Stimulated activated CD8-positive, alpha-beta memory T cell treated with anti-CD3 and anti-CD28 coated beads, Interleukin-7, amount 100 ng/mL, for 48 hours (primary cell): ENCODE measurements at places on chromosomes 1 and 21.
A peak's percentile ranks its signal among the peaks of the same experiment; 100 is the strongest.

- no peak for DNase-seq
Measured at GRCh38 chr1:77975907-77976306, 3.0 kb downstream of the FUBP1 start.

- DNase-seq: no peak
Measured at GRCh38 chr1:93221913-93222312, 41.4 kb downstream of the CCDC18 start.

- no peak for DNase-seq
Measured at GRCh38 chr1:4638345-4638729, 16.1 kb upstream of the AJAP1 start.

GRCh38 chr1:183711741-183712361, 58.7 kb upstream of the APOBEC4 start:
- no peak for DNase-seq

DNA sequence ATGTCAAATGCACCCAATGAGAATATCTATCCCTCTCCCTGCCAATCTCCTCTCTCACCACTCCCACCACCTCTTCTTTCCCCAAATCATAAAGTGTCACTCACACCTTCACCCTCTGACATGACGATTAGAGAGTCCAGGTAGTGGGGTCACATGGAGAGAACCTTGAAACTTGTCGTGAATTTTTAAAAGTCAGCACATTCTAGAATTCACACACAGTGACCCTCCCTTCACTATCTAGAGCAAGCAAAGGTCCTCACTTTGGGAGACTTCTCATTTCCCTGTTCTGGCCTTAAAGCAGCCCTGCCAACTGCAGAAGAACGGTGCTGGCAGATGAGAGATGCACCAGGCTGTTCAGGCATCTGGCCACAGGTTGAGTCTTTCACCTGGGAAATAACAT, 61.9 kb downstream of the CD34 start:
- no peak for DNase-seq

DNA sequence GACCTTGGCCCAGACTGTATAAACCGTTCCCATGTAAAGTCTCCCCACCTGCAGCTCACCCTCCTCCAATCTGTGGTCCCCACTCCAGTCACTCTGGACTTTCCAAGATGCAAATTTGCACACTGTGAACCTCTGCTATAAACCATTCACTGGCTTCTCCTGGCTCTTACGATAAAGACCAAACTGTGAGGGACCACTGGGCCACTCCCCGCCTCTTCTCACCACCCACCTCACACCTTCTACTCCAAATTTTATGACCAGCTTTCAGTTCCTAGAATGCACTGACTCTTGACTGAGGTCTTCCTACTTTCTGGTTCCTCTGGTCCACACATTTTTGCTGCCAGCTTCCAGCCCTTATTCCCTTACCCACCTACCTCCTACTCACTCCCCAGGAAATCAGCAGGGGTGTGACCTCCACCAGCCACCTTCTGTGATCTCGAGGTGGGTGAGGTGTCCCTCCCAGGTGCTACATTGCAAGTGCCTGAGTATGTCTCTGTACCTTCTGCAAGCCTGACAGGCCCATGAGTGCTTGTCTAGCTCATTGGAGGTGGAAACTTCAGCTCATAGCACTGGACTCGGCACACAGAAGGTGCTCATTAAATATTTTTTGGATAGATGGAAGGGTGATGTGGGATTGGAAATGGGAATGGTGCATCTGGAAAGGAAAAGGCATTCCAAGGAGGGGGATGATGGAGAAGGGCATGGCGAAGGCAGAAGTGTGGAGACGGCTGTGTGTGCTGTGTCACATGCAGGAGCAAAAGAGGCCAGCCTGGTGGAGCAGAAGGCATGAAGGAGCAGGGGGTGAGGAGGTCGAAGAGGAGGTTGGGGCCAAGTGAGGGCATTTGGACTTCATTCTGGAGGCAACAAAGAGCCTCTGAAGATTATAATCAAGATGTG, 15.6 kb upstream of the CSF1 start:
- DNase-seq: no peak

GRCh38 chr21:26769613-26770188, 75.5 kb downstream of the ADAMTS1 start:
- no peak for DNase-seq

- no peak for DNase-seq
Measured at GRCh38 chr1:45135316-45135715, 71.1 kb downstream of the ZSWIM5 start.

DNA sequence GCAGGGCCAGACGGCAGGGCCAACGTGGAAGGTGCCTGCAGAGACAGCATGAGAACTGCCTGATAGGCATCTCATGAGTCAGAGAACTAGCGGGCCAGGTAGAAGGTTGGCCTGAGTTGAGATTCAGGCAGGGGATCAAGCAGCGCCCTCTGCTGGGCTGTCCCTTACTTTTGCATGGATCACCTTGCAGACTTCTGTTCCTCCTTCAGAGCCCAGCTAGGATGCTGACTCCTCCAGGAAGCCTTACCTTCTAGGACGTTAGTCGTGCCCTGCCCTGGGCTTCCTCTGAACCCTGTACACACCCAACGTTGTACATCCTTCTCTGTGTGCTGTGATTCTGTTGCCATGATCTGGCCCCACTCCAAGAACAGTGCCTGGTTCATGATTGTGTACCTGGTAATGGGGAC, 231.3 kb upstream of the VAMP3 start:
- peak; percentile 40 for DNase-seq

- DNase-seq: no peak
Measured at GRCh38 chr1:25701030-25701785, 84.6 kb downstream of the MAN1C1 start.

- DNase-seq: no peak
Measured at GRCh38 chr1:155075535-155075934, 3.1 kb upstream of the EFNA3 start.

- no peak for DNase-seq
Measured at GRCh38 chr1:184404727-184405027, 17.8 kb downstream of the C1orf21 start.

DNA sequence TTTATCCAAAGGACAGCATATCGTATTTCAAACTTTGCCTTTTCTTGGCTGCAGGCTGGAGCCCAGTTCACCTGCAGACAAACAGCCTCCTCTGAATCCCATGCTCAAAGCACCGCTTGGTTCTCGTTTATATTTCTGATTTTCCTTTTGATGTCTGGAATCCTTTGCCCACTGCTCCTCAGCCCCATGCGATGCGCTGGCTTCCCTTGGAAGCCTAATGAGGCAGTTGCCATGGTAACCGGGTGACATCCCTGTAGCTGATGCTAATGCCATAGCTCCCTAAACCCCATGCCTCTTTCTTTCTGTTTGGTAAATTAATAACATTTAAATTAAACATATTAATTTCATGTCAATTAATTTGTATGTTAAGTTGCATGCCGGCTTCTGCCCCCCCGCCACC, 327.1 kb downstream of the PRDM2 start:
- DNase-seq: no peak

- no peak for DNase-seq
Measured at GRCh38 chr1:27274204-27274603, 39.8 kb downstream of the WDTC1 start.
